ENCODE measurements at places on chromosomes 6 and 20. TPM values are rescaled to one million over a fixed set of nuclear protein-coding genes. Genes with fewer than 3 reads are reported as not detected.

DNA sequence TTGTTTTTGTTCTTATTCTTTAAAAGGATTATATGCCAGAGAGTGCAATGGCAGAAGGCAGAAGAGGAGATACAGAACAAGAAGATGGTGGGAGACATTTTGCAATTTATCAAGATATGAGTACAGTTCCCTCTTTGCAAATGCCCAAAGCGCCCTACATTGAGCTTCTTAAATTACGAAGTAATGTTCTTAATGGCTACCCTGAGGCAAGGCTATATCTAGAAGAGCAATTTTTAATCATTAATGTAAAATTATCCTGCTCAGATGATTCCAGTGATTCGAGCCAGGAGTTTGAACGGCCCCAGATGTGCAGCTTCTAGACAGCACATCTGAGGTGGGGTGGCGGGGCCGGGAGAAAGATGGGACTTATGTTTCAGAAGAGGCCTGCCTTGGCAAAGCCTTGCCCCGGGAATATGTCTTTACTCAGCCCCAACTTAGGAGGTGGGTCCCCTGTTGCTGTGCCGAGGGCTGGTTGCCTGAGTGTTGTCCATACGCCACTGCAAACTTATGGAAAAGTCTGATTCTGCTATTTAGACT is 84.9 kb upstream of the MLN start:
- DNase-seq, result no peak

DNA sequence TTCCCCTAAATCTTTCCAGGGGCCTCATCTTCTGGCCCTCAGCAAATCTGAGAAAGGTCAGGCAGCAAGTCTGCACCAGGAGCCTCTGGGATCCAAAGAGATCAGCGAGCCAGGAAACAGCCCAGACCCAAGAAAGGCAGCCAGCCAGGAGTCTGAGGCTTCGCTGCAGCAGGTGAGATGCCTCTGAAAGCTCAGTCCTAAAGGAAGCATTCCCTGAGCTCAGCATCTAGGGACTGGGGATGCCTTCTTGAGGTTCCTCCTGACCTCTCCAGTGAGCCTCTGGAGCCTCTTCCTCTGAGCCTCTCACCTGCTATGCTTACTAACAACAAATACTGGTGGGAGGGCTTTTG is 118.8 kb upstream of the MAFB start:
- no peak for DNase-seq

- no peak for DNase-seq
These were observed 13.4 kb upstream of the CTNNBL1 start for GRCh38 chr20:37680420-37680819.

DNA sequence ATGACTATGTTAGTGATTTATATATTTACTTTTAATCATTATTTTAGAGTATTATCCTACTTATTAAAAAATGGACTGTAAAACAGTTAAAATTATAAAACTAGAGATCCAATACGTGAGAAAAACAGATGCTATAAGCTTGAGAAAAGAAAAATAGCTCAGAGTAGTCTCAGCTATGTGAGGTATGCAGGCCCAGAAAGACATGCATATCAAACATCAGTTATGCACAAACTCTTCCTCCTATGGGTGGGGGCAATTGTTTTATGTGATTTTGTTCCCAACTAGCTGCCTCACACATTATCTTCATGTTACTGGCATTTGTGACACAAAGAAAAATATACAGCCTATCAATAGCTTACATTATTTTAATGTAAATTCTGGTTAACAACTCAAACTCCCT is 28.8 kb downstream of the RARS2 start:
- DNase-seq, result no peak

DNA sequence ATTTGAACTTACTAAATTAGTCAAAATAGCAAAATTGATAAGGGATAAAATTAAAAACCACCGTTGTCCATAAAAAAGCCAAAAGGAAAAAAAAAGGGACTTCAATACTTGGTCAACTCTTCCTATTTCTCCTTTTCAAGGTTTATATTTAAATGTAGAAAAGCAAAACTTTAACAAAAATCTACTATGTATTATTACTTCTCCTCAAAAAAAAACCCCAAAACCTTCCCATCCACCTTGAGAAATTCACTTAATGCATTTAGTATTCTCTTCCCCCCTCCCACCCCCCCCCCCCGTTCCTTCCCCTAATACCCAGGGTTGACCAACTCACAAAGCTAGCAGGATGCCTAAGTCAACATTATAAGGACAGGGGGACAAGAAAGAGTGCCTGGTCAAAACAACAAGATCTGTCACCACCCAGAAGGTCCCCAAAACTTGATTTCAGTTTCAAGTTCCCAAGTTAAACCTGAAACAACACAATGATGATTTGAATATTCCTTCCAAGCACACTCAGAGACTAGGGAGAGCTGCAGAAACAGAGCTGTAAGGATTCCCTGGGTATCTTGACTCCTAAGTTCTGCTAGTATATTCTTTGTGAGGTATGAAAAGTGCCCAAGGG is 14.6 kb downstream of the GMDS start:
- no peak for DNase-seq

DNA sequence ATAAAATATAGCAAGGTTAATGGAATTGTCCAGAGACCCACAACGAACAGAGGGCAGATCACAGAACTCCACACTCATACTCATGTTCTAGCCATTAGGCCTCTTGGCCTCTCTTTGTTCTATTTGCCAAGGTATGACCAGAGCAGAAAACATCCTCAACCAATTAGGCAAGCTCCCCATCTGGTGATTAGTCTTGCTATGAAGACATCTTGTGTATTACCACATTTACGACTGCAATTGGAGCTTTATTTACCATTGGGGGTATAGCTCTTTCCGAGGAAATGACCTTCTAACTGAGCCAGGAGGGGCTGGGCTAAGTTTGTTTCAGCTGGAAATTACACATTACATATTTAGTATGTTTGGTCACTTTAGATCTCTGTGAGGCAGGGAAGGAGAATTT is 593.9 kb downstream of the CD109 start:
- DNase-seq, result peak; percentile 4

GRCh38 chr20:40397467-40397866 is 291.6 kb downstream of the MAFB start:
- DNase-seq, result no peak

DNA sequence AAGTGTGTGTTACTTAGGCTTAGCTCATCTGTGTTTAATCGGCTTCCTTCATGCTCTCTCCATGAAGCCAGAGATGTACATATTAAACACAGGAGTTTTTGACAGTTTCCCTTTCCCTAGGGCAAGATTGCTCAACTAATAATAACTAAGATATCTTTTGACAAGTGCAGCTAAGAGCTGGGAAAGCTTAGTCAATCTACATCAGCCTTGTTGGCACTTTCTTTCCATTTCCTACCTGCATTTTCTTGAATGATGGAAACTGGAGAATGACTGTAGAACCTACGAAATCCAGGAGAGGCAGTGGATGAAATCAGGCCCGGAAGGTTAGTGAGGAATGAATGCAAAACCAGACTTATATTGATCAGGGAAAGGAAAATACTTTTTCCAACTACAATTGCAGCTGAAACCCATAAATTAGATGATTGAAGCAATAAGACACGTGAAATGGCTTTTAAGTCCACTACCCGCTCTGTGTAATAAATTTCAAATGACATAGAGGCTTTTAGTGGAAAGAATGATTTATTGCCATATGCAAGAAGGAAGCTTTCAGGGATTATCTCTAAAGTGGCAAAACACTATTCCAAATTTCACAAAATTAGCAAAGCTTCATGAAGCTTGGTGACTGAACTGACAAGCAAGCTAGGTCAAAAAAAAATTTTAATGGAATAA is 237.2 kb upstream of the ID4 start:
- no peak for DNase-seq

- no peak for DNase-seq
These were observed 19.1 kb upstream of the MYLIP start for GRCh38 chr6:16109659-16110305.

The CCN6 gene
- 0.43 TPM for polyA plus RNA-seq

The CDSN gene
- polyA plus RNA-seq, result not detected

The ADA gene
- polyA plus RNA-seq, result 7.3 TPM

The GABRR2 gene
- 0.55 TPM for polyA plus RNA-seq
